ENCODE measurements at places on chromosomes 3 and 15.

DNA sequence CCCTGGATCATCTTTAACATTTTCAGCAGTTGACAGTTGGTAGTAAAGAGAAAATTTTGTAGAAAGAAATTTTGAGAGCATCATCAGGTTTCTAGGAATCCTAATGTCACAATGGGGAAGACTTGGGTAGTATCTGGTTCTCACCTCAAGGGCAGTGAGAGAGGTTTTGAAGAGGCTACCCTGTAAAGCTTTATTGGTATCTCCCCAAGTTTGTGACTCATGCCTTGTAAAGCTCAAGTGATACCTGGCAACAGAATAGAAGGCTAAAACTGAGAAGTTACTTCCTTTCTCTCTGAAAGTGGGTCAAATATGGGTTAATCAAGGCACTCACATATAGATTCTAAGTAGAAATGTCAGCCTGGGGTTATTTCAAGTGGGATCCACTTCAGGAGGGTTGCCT lies 196.4 kb downstream of the SUCNR1 start:
- DNase-seq = no peak

GRCh38 chr15:66865622-66866611 lies 163.9 kb downstream of the SMAD6 start:
- peak; percentile 20 for DNase-seq

- no peak for DNase-seq
These were observed 31.5 kb downstream of the ESYT3 start for GRCh38 chr3:138465925-138466324.

DNA sequence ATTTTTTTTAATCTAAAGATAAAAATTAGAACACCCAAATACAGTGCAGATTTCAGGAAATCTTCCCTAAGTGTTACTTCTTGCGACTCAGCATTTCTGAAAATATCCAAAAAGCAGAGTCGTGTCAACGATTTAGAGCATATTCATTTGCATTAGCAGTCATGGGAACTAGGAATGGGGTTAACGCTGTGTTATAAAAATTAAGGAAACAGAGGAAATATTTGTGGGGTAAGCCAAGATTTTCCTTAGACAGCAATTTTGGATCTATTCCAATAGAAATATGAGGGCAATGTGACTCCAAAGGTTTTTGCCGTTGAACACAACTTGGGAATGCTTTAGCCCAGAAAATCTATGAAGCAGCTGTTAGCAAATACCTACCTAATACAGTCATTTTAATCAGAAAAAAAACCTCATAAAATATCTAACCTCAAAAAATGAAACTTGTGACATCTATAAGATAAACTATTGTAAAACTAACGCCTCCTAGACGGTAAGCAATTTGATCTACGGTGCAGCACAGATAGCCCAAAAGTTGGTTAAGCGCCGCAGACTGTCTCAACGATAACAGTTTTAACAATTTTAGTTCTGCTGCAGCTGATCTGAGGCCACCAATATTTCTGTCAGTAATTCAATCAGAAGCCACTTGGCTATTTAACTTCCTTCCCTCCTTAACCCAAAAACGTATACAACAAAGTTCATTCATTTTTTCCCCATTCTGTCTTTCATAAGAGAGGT lies 5.8 kb upstream of the ATP11B start:
- no peak for DNase-seq

DNA sequence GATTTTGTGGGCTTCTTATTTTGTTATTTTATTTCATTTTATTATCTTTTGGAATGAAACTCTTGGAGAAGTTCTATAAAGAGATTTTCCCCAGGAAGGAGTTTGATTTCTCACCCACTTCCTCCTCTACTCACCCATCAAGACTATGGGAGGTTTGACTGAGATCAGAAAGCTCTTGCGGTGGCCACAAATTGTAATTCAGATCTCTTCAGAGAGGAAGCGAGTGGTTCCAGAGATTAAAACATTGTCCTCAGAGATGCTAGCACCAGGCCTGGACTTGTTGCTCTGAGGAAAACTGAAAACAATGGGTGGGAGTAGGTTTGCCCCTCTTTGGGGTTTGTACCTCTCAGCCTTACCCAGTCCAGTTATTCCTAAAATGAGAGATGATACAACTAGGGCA lies 8.1 kb upstream of the MUC13 start:
- no peak for DNase-seq

GRCh38 chr15:65423976-65424679 lies 1.4 kb upstream of the IGDCC4 start:
- no peak for DNase-seq

DNA sequence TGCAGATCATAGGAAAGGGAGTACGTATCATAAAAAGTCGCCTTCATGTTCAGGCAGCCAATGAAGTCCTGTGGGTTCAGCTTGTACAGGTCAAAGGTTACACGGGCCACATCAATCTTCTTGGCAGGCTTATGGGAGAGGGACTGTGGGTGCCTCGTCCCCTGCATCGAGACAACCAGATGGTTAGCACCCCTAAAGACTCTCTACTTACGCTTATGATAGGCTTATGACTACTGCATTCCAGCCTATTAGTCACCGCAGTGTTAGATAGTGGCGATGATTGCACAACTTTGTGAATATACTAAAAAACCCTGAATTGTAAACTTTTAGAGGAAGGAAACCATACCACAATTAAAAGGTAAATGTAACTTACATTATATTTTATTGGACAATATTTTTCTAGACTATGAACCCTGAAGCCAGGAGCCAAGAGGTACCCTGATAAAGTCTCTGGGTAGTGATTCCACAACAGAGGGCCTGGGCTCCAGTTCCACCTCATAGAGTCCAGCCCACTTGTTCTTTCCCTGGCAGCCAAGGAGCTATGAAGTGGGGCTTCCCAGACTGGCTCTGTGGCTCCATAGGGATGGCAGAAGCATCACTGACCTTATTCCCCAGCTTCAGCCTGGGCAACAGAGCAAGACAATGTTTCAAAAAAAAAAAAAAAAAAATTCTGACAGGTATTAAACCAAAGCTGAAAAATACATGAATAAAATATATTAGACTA lies 2.5 kb upstream of the FANCD2 start:
- no peak for DNase-seq

GRCh38 chr3:66413151-66413751 lies 87.6 kb downstream of the LRIG1 start:
- DNase-seq = no peak

DNA sequence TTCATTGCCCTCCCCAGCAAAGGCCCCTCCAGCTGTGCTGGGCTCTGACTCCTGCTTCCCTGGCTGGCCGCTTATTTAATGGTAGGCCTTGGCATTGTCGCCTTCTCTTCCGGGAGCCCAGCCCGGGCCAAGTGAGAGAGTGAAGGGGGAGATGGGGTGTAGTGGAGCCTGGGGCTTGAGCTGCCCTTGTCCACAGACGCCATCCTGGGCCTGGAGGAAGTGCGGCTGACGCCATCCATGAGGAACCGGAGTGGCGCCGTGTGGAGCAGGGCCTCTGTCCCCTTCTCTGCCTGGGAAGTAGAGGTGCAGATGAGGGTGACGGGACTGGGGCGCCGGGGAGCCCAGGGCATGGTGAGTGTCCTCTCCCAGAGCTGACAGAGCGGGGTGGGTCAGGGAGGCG lies 3.3 kb downstream of the LMAN1L start:
- DNase-seq = no peak

GRCh38 chr3:78734048-78734637 lies 1033.7 kb downstream of the ROBO1 start:
- DNase-seq = no peak

DNA sequence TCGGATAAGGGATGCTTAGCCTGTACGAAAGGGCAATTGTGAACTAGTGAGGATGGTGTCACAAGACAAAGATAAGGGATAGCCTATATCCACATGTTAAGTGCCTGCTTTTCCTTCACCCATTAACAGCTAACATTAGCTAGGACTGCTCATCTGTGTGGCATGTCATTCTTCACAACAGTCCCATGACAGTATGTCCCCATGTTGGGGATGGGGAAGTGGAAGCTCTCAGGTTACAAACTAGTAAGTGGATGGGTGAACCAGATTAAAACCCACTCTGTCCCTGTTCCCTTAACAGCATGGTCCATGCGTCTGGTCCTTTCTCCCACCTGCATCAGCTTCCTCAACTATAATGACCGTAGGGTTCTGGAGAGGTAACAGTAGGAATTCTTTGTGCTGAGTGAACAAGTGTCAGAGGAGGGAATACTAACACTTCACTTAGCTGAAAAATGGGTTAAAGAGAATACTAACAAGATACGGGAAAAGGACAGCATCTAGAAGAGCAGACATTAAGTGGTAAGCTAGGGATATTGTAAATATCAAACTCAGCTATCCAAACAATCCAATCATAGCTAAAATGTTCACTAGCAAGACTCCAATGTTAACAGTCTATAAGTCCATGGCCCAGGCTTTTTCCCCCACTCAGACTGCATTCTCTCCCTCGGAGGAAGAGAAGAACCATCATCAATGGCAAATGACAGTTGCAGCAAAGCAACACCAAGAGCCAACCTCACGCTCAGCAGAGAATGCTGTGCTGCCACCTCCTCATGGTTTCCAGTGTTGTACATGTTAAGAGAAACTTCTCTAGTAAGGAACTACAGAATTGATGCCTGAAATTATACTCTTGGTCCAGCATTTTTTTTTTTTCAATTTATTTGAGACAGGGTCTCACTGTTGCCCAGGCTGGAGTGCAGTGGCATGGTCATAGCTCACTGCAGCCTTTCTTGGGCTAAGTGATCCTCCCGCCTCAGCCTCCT lies 5.0 kb downstream of the RPLP1 start:
- no peak for DNase-seq

DNA sequence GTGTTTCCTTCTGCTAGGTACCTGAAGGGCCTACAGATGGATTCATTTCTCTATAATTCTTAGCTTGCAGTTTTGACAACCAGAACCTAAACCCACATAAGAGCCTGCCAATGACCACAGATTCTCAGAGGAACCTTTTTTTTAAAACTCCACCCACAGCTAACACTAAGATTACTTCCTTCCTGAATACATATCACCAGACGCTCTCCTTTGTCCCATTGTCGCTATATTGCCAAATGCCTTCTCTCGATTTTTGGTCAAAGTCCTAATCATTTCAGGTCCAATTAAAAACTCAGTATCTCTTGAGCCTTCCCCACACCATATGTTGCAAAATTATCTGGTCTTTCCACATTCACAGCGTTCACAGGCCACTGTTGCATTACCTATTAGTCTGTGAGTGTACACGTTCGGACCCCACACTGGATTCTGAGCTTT lies 12.4 kb downstream of the ZNF710 start:
- no peak for DNase-seq

GRCh38 chr15:65059931-65060596 lies 7.7 kb downstream of the RASL12 start:
- no peak for DNase-seq

GRCh38 chr3:52775877-52776276 lies 1.5 kb upstream of the ITIH1 start:
- no peak for DNase-seq

GRCh38 chr15:52236013-52236412 lies 44.8 kb upstream of the GNB5 start:
- no peak for DNase-seq

- DNase-seq = no peak
These were observed 347.3 kb downstream of the CNTN3 start for GRCh38 chr3:74267131-74267530.

GRCh38 chr3:196661400-196661799 lies 21.9 kb downstream of the NRROS start:
- DNase-seq = no peak

DNA sequence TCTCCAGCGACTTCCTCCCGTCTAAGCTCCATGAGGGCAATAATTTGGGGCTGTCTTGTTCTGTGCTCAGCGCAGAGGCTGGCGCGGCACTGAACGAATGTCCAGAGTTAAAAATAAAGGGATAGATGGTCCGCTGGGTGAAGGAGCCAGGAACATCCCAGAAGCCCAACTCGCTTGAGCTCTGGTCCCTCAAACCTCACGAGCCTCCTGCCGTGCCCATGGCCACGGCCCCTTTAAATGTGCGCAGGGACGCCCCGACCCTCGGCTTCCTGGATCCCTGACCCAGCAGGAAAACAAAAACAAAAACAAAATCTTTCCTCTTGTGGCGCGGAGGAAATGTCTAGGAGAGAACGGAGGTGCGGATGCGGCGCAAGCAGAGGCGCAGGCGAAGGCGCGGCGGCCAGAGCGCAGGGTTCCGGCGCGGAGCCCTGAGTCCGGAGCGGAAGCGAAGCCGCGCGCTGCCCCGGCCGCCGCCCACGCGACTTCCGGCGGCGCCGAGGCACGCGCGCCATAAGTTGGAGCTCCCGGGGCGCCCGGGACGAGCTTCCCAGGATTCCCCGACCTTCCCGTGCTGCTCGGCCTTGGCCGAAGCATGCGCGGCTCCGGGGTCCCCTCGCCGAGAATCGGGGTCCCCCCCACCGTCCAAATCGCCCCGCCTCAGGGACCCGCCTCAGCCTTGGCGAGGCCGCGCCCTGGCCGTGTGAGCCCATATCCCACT lies 52.9 kb upstream of the WNT7A start:
- no peak for DNase-seq

GRCh38 chr3:127193341-127193740 lies 410 bp downstream of the PRR23E start:
- DNase-seq = peak; percentile 10

GRCh38 chr3:141796889-141797781 lies 33.9 kb downstream of the GRK7 start:
- DNase-seq = peak; percentile 34

Data from colonic mucosa (tissue), 4 donors.